ENCODE measurements at places on chromosomes 12 and 14.

DNA sequence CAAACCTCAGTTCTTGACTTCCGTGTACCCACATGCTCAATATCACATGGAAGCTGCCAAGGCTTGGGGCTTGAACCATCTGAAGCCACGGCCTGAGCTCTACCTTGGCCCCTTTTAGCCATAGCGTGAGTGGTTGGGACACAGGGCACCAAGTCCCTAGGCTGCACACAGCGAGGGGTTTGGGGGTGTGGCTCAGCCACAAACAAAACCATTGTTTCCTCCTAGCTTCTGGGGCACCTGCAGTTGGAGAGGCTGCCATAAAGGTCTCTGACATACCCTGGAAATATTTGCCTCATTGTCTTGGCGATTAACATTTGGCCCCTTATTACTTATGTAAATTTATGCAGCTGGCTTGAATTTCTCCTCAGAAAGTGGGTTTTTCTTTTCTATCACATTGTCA is 628.6 kb downstream of the NRXN3 start:
- DNase-seq = no peak

DNA sequence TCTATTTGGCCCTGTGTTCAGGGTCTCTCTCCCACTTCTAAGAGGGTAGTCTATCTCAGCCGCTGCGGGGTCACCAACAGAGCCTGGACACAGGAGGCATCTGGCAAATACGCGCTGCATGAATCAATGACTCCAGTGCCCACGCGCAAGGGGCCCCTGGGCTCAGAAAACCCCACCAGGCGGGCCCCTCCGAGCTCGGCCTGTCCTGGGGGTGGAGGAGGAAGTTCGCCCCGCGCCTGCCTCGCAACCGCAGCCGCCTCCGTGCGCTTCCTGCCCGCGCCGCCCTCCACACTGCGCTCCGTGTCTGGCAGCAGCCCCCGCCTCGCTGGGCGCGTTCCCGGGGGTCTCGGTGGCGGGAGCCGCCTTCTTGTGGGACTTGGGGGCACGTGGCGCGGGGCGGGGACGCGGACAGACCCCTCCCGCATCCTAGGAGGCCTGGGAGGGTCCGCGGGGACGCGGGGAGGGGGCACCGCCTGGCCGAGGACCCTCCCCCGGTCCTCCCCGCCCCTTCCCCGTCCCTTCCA is 811 bp upstream of the FBRSL1 start:
- no peak for DNase-seq

GRCh38 chr12:96635844-96636243 is 146.5 kb downstream of the CFAP54 start:
- DNase-seq = no peak

DNA sequence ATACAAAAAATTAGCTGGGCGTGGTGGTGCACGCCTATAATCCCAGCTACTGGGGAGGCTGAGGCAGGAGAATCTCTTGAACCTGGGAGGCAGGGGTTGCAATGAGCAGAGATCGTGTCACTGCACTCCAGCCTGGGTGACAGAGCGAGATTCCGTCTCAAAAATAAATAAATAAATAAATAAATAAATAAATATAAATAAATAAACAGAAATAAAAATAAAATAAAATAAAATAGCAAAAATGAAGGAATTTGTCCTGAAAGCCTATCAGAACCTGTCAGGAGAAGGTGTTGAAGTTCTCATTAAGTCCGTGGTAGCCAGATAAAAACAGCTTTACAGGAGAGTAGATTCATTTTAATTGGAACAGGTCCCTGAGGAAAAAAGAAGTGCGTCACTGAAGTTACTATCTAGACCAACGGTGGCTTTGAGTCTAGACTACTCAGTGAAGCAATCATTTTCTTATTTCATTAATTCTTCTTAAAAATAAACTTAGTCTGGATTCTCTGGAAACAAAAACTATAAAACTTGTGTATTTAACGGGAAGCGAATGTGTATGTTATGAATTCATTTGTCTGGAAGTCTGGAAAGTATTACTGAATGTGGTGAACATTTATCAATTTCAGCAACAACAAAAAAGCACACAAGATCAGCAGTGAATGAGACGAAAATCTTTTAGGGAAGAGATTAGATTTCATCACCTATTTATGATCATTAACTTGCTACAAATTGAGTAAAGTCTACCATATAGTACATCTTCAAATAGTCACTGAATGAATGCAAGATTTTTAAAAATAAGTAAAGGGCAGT is 248.5 kb upstream of the PDE3A start:
- DNase-seq = no peak

- DNase-seq = no peak
Observed at GRCh38 chr12:78284417-78284816, 453.7 kb downstream of the NAV3 start.

DNA sequence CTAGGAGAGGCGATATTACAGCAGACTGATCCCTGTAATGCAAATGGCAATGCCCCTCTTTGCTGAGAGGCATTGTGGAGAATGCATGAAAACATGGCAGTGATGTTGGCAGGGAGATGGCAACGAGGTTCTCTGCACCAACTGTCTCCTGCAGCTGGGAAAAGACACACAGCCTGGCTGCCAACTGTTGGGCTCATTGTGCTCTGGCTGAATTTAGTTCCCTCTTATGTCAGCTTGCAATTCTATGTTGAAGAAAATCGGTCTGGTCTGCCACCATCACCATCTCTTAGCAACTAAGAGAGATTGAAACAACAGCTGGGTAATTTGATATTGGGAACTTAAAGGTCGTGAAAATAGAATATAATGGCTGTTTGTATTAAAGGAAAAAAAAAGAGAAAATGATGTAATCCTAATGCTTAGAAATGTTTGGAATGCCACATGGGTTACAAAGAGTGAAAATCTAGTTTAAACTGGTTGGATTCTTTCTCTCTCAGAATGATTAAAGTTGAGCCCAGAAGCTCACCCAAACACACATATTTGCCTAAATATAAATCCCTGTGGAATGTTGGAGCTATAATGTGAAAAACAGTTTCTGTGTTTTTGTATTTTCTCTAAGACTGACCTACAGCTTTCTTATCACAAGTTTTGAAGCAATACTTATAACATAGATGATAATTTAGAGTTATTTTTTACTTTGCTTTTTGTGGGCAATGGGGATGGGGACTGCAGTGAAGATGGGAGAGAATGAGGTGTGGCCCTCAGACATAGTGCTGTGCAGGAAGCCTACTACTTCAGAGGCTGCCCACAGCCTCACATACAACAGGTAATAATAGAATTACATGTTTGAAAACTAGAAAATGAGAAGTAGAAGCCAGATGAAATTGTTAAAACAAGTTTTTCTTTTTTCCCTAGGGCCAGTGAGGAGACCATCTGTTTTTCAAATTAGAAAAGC is 143.7 kb downstream of the AKAP6 start:
- peak; percentile 65 for DNase-seq

DNA sequence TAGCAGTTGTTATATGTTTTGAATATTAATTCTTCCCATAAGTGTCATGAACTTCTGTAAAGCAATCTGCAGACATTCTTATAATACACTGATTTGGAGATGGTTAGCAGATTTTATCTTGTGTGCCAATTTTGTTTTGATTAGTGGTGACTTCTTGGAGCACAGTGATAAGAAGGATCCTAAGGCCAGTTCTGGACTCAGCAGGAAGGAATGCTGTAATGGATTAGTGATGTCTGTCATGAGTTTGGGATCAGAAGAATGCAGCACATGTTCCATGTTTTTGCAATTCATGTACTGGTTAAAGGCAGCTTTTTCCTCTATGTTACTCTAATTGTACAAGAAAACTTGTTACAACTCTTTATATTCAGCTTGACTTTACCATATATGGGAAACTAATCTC is 91.5 kb downstream of the UNC79 start:
- no peak for DNase-seq

DNA sequence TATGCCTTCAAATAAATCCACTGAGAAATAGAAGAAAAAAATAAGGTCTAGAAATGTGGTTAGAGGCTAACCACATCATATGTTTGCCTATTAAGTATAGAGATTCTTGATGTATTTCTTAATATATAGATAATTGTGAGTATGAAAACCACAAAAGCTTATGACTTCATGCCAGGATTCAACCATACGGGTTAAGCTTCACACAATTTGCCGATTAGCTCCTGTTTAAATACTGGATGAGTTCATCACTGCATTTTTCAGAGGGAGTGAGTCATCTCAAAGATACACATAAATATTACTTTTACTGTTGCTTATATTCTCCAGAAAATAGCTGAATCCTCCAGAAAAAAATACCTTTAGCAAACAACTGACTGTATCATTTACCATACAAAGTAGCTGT is 79.6 kb downstream of the RPL10L start:
- peak; percentile 34 for DNase-seq

DNA sequence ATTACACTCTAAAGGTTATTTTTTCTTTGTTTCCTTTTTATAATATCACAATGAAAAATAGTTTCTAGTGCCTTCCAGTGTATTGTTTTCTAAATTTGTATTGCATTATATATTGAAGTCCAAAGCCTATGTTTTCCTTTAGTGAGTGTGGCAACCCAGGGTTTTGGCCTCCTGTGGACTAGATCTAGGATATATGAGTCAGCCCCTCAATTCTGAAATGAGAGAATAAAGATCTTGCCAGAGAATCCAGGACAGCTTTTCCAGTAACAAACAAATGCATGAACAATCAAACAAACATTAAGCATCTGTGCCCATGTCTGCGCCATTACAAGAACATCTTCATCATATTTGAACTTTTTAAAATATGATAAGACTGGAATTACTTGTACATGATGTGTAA is 70.7 kb upstream of the SSTR1 start:
- DNase-seq = no peak

DNA sequence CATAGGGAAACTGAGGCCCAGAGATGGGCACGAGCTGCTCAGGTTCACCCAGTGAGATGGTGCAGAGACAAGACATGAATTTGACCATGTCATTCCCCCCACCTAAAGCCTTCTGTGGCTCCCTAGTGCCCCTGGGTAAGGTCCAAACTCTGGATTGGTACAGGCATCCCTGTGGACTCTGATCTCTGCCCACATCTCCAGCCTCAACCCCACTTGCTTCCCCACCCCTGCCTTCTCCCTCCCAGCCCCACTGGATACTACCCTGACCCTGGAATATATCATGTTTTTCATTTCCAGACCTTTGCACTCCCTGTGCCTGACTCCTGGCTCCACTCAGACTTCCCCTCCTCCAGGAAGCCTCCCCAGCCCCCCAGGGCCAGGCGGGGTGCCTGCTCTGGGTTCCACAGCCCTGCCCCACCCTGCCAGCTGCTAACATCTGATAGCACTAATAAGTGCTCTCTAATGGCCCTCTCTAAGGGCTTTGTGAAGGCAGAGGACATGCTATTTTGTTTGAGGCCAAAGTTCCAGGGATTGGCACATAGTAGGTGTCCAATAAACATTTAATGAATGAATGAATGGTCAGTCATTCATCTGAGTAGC is 1.1 kb upstream of the SDSL start:
- DNase-seq = no peak

- peak; percentile 89 for DNase-seq
Observed at GRCh38 chr12:76158518-76159321, 74.2 kb upstream of the NAP1L1 start.

DNA sequence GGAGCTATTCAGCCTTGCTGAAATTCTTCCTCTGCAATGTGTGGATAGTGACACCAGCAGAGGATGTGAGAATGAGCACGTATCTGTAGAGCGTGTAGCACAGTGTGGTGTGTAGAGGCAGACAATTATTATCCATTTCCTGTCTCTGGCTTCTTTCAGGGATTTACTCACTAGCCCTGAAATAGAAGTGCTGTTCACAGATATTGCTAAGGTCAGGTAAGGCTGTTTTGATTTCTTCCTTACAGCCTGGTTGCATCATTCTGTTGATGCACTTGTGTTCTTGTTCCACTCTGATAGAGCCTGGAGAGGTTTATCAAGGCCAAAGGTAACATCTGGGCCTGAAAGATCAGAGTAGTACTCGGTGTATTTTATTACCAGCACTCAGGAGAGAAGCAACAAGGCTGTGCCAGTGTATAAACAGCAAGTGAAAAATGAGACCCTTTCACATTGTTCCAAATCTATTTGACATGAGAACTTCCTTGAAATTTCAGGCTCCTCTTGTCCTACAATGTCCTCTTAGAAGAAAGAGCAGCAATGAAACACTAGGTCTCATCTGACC is 16.7 kb downstream of the ARG2 start:
- no peak for DNase-seq

GRCh38 chr14:61749867-61750266 is 12.4 kb upstream of the SNAPC1 start:
- no peak for DNase-seq

DNA sequence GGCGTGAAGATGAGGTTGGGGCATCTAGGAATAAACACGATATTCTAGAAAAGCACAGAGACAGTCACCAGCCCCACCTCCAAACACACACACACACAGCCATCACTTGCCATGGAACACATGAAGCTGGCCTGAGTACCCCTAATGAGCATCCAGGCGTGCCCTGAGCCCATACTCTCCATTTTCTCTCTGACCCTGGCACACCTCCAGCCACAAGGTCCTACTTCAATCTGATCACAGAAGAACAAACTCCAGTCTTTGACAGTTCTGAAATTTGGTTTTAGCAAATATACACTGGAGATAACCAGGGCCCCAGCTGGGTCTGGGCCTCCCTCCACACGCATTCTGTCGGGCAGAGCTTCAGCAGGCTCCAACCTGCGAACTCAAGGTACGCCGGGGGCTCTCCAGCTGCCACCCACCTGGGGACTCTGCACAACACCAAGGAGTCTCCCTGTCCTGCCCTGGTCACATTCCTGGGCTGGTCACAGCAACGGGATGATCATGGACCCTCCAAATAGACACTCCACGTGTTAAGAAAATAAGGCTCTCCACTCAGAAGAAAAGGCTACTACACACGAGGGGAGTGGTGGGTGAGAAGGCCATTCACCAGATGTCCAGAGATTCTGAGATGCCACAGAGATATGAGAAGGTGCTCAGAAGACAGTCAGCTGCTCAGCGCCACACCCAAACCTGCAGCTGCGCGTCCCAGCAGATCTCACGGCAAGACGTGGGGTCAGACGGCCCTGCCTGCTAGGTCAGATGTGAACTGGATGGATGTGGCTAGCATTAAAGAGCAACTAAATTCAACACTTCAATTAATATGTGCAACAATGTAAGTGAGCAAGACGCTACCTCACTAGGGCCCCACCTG is 57.0 kb upstream of the PNMA1 start:
- DNase-seq = no peak

GRCh38 chr14:85057221-85057620 is 472.7 kb upstream of the FLRT2 start:
- DNase-seq = no peak

Data from H4 (cell line).